ENCODE measurements at places on chromosomes 2 and 18.

GRCh38 chr18:13872373-13872772, 43.0 kb downstream of the MC2R start:
- no peak for DNase-seq

DNA sequence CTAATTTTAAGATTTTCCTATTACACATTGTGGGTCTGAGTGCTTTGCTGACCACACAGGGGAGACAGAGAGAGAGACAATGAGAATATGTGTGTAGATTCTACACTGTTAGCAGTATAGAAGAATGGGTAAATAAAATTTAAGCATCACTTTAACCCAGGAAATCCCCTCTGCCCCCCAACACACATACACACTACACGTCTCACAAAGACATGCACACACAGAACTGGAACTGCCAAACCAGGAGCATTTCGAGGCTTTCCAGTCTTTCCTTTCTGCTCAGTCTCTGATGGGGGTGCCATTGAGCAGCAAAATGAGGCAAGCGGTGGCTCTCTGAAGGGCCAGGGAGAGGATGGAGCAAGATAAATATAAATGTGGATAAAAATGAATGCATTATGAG, 2.5 kb downstream of the MERTK start:
- no peak for DNase-seq

- DNase-seq: no peak
These were observed 3.0 kb upstream of the IRS1 start for GRCh38 chr2:226802573-226802972.

GRCh38 chr2:191795715-191796114, 51.2 kb downstream of the CAVIN2 start:
- DNase-seq: no peak

- DNase-seq: no peak
These were observed 805 bp downstream of the LIMS2 start for GRCh38 chr2:127674241-127675209.

GRCh38 chr2:217738061-217738460, 264.7 kb downstream of the TNS1 start:
- no peak for DNase-seq

DNA sequence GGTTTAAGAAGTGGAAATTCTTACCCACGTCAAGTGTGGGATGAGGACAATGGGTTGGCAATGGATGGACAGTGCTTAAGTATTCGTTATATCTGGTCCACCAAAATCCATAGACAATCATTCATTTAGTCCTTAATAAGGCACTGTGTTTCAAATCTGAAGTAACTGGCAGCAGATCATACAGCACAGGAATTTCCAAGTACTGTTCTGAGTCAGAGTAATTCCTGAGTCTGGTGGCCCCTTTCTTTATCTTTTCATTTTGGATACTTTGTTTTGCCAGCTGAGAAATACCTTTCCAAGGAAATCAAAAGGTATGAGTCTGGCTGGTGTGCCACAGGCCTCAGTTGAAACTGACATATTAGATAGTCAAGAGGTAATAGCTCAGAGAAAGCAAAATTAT, 31.4 kb upstream of the CCDC102B start:
- DNase-seq: no peak

- DNase-seq: no peak
These were observed 392.1 kb downstream of the CDH19 start for GRCh38 chr18:66211749-66212148.

GRCh38 chr2:53584986-53585385, 182.6 kb upstream of the CHAC2 start:
- DNase-seq: no peak

DNA sequence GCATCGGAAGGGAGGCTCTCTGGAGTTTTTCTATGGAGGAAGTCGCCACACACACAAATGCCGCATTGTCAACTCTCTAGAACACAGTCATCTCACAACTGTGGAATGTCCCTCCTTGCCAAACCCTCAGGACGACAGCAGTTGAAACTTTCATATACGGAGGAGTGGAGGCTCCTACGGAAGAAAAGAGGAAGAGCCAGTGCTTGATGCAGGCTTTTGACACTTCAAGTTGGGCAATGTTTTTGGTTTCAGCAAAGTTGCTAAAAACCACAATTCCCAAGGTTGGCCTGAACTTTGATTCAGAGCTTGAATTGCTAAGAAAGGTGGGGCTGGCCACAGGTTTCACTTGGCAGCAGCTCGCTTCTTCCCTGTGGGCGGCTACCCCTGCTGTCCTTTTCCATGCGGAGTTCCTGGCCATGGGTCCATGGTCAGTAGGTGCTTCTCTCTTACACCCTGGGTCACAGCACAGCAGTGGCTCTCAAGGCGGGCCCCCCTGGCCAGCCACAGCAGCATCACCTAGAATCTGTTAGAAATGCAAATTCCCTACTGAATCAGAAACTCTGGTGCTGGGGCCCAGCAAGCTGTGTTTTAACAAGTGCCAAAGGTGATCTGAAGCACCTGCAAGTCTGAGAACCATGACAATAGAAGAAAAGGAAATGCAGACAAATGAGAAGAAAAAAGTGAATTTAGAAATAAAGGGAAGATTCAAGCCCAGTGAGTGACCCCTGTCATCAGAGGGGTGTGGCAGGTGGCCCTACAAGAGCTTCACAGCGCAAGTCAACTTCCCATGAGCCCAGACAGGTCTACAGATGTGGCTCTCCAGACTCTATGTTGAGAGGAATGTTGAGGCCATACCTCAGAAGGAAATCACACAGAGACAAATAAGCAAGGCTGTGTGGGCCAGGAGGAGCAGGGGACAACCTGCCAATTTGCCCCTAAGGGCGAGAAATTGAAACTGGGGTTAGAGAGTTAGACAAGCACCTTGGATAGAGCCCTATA, 856.4 kb downstream of the RNF144A start:
- peak; percentile 7 for DNase-seq

GRCh38 chr2:209970271-209970670, 32.2 kb upstream of the RPE start:
- DNase-seq: no peak

GRCh38 chr2:31312898-31313297, 78.9 kb downstream of the EHD3 start:
- DNase-seq: no peak

DNA sequence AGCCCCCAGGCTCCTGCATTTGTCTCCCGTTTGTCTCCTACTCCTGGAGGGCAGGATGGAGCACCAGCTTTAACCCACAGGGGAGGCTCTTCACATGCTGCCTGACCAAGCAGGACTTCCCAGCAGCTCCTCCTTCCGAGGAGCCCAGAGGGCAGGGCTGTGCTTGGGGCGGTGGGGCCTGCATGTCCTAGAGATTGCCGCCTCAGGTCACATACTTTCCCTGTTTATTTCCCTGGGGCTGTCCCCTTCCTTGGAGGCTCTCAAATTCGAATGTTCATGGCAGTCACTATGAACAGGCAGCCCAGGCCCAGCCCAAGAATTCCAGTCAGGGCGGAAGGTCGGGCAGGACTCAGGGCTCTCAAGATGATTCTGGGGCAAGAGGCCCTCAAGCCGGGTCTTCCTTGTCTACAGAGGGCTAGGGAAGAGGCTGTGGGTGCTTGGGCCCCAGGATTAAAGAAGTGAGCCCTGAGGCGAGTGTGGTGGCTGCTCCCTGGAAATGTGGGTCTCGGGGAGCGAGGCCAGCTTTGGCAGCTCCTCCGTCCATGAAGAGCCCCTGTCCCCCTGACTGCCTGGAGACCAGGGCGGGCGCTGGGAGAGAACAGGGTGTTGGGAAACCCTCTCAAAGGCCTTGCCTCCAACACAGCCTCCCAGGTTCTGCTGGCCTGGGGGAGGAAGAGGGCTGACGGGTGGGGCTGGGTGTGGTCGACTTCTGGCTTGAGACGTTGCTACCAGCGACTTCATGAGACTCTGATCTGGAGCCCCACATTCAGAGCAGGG, 48.9 kb upstream of the HPCAL1 start:
- no peak for DNase-seq

GRCh38 chr18:56661360-56662062, 10.4 kb downstream of the WDR7 start:
- DNase-seq: no peak

GRCh38 chr2:126672980-126673605, 17.1 kb downstream of the GYPC start:
- DNase-seq: no peak

- DNase-seq: no peak
These were observed 7.8 kb upstream of the ZNF532 start for GRCh38 chr18:58856881-58857280.

- no peak for DNase-seq
These were observed 45.4 kb downstream of the EXOC6B start for GRCh38 chr2:72780477-72780876.

- no peak for DNase-seq
These were observed 433.1 kb upstream of the MAP2 start for GRCh38 chr2:208990716-208991115.

DNA sequence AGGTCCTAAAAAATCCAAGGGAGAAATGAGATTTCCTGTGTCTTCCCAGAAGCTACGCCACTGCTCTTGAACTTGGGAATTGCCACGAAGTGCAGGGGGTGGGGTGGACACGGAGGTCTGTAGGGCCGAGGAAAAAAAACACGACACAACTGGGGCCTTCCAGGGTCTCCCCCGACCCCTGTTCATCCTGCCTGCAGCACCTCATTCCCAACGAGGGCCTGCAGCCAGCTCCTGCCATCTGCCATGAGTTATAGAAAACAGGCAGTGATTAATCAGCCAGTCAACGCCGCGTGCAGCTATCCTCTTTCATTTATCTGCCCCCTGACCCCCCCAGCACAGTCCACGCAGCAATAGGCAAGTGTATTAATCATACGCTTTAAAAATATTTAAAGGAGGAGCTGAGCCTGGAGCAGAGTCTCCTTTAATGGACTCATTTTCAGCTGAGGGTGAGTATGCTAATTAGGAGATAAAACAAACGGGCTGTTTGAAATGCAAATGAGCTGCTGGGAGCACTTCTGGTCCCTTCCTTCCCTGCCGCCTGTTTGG, 209.9 kb downstream of the TFCP2L1 start:
- no peak for DNase-seq

GRCh38 chr2:152861349-152861942, 143.0 kb downstream of the ARL6IP6 start:
- peak; percentile 1 for DNase-seq

DNA sequence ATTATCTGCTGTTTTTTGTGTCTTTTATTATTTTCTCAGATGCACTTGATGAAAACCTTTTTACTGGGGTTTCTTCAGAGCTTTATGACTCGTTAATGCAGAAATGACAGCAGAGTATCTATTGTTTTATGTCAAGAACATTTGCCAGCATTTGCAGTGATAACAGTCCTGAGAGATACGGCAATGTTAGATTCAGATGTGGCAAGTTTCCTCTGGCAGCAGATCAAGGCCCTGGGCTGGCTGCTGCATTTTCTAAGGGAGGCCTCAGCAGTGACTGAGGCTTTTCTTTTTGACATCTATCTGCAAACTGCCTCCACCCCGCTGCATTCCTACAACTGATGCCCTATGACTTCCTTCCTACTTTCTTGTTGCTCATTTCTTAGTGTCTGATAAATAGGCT, 40.2 kb downstream of the EFEMP1 start:
- no peak for DNase-seq

- no peak for DNase-seq
These were observed 15.9 kb downstream of the GTF3C3 start for GRCh38 chr2:196783431-196784094.

DNA sequence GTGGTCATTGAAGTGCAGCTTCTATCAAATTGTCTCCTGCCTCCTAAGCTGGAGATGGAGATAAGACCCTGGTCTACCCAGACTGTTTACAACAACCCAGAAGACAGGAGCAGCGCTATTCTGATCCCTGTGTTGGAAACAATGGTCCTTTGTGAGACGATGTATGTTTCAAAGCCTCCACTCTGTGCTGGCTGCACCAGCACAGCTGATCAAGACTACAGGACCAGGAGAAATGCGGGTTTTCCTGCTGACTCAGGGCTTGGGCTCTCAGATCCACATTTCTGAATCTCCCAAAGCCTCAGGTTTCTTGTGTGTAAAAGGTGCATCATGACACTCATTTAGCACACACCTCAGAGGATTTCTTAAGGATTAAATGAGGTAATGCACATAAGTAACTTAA, 92.0 kb downstream of the POU3F3 start:
- no peak for DNase-seq

GRCh38 chr2:102004581-102004980, 12.8 kb downstream of the IL1R2 start:
- no peak for DNase-seq

DNA sequence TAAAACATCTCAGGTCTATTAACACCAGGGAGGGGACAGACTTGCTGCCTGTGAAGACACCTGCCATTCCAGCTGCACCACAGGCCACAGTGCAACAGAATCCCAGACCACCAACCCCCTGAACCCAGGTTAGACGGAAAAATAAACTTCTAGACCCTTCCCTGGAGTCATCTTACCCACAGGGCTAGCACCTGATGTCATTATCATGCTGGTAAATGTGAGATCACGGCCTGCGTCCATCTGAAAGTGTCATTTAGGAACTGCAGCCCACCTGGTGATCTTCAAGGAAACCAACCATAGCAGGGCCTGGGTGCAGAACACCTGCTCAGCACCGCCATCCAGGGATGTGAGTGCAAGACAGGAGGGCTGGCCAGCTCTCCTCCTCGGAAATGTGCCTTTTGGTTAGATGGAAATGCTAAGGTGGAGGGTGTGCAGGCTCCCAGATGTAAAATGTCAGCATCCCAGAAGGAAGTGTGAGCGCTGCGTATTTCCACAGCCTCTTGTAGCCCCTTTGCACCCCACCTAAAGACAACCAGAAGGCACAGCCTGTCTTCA, 80.8 kb downstream of the PTGR3 start:
- DNase-seq: no peak

- DNase-seq: peak; percentile 59
These were observed 1.2 kb upstream of the HES6 start for GRCh38 chr2:238240757-238241711.

DNA sequence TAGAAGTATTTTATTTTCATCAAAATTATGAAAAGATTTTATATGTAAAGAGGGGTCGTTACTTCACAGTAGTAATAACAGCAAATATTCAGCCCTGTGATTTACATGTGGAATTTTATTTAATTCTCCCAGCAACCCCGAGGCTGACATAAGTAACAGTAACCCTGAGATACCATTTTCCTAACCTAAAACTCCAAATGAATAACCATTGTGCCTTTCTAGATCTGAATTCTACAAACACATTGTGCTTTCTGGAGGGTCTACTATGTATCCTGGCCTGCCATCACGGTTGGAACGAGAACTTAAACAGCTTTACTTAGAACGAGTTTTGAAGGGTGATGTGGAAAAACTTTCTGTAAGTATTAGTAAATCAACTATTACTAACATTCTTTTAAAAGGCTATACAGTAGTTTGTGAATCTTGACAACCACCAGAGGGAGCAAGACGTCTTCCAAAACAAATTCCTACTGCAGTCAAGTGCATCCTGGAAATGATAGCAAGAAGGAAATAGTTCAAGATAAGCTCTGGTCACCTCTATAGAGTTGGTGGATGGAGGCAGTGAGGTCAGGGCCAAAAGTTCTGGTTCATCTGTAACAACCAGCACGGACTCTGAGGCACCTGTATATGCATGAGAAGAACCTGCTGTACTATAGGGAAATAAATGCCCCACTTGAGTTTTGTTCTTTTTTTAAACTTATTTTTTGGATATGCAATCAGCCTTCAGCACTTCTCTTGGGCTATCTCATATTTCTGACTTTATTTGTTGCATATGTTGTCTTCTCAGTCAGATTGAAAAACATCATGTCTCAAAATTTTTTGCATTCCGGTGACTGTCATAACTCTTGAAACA, 37.4 kb downstream of the ACTR2 start:
- DNase-seq: no peak

- no peak for DNase-seq
These were observed 227.5 kb downstream of the ANKRD30B start for GRCh38 chr18:14975431-14975830.
